GM18507 (cell line): ENCODE measurements at places on chromosomes 4 and X.
A peak's percentile ranks its signal among the peaks of the same experiment; 100 is the strongest.

DNA sequence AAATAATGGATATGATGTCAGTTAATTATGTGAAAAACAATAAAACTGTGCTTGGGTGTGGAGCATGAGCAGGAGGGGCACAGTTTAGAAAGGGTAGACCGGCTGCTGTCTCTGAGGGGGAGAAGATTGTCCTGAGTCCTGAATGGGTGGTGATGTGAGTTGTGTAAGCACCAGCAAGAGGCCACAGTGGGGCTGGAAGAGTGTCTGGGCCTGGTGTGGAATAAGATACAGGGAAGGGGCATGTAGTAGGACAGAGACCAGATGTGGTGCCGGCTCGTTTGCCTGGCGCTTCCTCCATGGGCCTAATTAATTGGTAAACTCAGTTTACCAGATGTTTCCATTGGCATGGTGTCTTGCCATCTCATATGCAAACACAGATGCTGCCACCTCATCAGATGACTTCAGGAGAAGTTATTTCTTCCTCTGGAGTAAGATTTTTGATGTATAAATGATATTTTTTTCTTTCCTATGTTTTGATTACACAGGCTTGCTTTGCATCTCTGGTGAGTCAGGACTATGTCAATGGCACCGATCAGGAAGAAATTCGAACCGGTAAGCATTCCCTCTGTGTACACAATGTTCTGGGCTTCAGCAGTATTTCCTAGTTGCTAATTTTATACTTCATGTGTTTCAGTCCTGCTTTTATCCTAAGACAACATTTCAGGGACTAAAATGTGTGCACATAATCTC is 5.1 kb downstream of the MED28 start:
- DNase-seq, result no peak

GRCh38 chrX:69324851-69325250 is 159.6 kb upstream of the PJA1 start:
- no peak for DNase-seq

DNA sequence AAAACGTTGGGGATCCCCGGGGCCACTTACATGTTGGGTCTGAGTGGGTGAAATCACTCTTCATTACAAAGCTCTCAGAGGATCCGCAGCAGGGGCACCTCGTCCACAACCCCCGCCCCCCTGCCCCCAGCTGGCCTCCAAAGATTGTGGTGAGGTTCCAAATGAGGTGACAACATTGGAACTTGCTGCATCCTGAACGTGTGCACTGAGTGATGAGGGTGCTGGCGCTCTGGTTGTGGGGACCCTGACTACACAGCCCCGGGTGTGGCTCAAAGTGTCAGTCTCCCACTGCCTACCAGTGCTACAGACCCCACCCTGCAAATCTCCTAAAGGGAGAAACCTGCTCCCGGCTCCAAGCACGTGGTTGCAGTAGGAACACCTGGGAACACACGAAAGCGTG is 111.9 kb downstream of the PHKA2 start:
- DNase-seq, result no peak

GRCh38 chr4:2832309-2832980 is 11.2 kb upstream of the ADD1 start:
- no peak for DNase-seq

DNA sequence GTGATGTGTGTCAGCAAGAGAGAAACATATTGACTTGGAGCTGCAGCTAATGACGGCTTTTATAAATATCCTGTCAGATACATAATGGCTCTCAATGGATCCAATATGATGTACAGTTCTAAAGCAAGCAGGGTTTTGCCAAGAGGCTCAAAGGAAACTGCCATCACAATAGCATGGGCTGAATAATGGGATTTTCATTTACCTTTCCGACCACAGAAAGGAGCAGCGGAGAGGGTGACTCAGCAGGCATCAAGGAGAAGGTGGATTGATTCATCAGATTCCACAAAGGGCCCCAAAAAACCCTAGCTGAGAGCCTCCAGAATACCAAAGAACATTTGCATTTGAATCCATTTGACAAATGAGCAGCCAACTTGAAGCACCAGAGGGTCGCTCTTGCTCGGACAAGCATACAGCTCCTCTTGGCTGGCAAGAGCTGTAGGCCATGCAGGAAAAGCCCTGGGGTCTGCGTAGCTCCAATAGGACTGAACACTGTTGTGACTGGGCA is 355.7 kb upstream of the NOCT start:
- no peak for DNase-seq

- DNase-seq, result no peak
Measured at GRCh38 chr4:167721617-167722486, 370.5 kb upstream of the ANXA10 start.

DNA sequence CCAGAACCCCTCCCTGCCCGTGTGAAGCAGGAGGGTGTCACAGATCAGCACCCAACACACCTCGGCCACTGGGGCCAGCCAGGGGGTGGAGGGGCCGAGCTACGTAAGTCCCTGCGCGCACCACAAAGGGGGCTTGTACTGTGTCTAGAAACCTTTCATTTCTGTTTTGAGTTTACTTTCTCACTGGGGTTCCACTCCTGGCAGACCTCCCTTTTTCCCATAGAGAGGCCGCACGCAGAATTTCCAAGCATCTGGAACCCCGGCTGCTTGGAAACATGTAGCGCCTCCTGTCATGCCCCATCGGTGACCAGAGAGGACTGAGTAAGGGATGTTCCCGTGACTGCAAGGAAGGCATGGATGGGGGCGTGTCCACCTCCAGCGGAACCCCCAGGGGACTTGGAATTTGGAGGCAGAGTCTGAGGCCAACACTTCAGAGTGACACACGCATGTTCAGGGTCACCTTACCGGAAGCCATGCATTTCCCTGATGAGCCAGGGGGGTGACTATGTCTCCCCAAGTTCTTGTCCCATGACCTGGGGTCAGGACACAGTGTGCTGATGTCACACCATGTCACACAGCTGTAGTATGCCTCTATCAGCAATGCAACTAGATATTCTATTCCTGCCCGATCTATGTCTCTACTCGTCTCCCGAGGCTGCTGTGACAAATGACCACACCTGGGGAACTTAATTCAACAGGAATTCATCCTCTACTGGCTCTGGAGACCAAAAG is 105.3 kb downstream of the DHRSX start:
- no peak for DNase-seq

GRCh38 chr4:158094413-158095134 is 78.3 kb downstream of the GASK1B start:
- no peak for DNase-seq

GRCh38 chrX:23902419-23902818 is 5.3 kb downstream of the APOO start:
- DNase-seq, result no peak

- no peak for DNase-seq
Measured at GRCh38 chr4:20337261-20337664, 85.6 kb downstream of the SLIT2 start.

DNA sequence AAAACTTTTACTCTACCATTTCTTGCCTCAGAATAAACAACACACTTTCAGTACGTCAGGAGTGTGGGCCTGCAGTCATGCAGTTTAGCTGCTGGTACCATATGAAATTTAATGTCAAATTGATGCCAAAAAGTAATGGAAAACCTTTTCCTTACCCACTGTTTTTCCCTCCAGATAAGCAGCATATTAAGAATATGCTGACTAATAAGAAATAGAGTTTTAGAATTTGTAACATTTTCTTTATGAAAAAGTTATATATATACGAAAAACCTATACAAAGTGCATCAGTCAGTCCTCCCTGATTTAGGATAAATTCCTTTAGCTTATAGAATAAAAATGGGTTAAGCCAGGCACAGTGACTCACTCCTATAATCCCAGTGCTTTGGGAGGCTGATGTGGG is 206.8 kb upstream of the PPARGC1A start:
- DNase-seq, result no peak

- no peak for DNase-seq
Measured at GRCh38 chrX:24498181-24498580, 33.1 kb downstream of the PDK3 start.

GRCh38 chr4:137648531-137648930 is 116.2 kb upstream of the PCDH18 start:
- DNase-seq, result no peak

DNA sequence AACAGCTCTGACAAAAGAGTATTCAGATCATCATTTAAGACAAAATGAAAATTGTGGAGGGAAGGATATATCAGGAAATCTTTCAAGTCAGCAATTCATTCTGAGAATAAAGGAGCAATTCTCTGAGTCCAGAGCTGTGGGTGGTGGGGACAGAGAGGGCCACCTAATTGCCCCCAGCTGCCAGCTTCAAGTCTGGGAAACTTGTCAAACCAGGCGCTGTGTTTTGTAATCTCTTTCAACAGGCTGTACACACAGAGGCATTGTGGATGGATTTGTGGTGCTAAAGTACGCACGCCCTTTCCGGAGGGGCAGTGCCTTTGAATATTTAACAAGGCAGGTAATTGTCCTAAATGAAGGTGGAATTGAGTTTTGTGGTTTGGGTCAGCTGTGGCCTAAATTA is 591.1 kb upstream of the BOD1L1 start:
- no peak for DNase-seq

DNA sequence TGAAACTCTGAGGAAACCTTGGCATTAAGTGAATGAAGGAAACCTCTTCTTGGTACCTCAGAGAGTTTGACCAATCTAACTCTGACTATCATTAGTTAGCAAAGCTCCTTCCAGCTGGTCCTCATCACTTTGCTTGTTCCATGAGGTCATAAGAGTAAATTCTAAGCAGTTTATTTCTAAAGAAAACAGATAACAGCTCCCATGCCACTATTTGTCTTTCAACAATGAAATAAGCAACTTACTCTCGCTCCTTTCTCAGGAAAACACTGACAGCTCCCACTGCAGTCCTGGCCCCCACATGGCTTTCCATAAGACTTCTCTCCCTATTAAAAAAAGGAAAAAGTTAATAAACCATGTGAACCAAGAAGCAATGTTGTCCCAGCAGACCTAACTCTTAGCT is 127.7 kb downstream of the COL4A6 start:
- no peak for DNase-seq

GRCh38 chrX:47664737-47665136 is 5.8 kb upstream of the UXT start:
- DNase-seq, result no peak

- no peak for DNase-seq
Measured at GRCh38 chrX:145751943-145752342, 65.7 kb upstream of the SLITRK2 start.

- no peak for DNase-seq
Measured at GRCh38 chr4:96097040-96097607, 257.2 kb downstream of the PDHA2 start.

DNA sequence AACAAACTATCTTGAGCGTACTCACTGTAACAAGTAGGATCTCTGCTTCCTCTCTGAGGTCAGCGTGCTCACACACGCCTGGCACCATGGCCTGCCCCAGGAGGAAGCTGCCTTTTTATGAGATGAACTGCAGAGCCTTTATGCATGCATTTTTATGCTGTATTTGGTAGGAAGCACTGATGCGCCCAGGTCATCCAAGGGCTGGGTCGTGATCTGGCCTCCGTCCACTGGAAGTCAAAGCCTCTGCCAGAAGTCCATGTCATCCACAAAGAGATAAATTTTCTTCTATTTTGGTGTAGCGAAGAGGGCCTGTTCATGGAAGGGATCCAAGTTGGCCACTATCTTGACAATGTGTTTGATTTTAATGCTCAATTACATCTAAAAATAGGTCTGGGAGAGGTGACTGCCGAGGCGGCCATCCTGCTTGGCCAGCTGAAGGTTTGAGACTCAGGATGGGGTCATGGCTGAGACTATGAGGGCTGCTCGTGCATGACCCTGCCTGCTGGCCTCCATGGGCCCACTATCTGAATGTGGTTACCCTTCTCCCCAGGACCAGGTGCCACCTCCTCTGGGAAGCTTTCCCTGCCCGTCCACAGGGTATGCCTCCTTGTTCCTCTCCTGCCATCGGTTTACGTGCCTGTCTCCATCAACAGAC is 50.3 kb downstream of the HTRA3 start:
- no peak for DNase-seq

DNA sequence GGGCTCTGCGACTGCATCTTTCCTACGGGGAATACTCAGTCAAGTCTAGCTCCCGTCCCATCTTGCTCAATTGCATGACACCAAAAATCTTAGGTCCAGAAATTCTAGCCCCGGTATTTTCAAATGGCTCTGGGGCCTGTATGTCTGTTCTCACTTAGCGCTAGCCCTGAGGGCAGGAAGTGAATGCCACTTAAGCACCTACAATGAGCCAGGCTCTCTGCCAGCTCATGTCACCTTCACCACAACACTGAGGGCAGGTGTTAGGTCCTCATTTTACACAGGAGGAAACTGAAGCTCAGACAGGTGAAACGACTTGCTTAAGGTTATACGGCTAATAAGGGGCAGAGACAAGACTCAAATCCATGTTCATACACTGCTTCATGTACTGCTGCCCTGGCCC is 282.8 kb downstream of the PPP1R2C start:
- no peak for DNase-seq

- no peak for DNase-seq
Measured at GRCh38 chr4:67207941-67208441, 337.3 kb downstream of the CENPC start.

GRCh38 chrX:42604302-42604701 is 173.7 kb downstream of the PPP1R2C start:
- no peak for DNase-seq

DNA sequence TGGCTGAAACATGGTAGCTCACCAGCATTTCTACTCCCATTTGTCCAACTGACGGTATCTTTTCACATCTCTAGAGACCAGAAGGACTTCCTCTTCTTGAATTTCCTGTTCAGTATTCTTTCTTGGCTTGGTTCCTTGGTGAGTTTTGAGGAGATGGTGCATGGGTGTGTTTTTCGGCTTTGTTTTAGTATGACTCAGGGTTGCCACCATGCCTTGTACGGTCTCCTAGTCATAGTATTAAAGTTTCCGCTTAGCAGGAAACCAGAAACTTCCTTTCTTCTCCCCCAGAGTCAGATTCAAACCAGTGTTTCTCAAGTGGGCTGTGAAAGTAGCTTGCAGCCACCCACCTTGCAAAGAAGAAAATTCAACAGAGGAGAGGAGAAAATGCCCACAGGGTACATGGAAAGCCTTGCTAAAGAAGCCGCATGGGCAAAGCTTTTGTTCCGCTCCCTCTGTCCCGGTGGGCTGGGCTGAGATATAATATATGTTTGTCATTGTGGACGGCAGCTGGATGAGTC is 5.7 kb downstream of the CD99 start:
- DNase-seq, result peak; percentile 57

- no peak for DNase-seq
Measured at GRCh38 chrX:44282753-44283152, 60.7 kb downstream of the EFHC2 start.

GRCh38 chr4:20017777-20018115 is 234.0 kb upstream of the SLIT2 start:
- DNase-seq, result no peak

DNA sequence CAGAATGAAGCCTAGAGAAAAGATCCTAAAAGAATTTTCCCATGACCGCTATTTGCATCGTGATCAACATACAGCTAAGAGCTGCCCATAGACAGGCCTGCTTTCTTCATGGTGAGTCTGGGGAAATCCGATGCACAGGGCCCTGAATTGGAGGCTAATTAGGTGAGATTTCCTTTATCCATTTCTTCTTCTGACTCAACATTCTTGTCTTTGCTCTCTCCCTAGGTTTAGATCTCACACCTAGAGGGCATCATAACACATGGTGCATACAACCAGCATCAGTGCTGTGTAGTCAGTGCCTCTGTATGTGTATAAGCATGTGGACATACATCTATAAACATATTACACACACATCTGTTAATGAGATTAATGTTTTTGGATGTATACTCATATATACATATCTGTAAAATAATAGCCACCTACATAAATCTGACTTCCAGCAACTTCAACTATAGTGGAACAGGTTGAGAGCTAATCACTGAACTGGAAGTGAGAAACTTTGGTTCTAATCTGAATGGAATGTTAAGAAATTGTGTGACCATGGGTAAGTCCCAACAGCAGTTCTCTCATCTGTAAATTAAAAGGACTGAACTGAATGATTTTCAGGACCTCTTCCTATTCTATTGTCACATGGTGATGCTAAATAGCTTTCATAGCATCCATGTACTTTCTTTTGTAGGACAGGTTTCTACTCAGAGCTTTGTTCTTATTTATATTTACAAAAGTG is 17.5 kb downstream of the GATB start:
- DNase-seq, result no peak
